CD4-positive, alpha-beta T cell treated with Interleukin-10 for 1 hour (primary cell): ENCODE measurements at places on chromosomes 1 and 21.

DNA sequence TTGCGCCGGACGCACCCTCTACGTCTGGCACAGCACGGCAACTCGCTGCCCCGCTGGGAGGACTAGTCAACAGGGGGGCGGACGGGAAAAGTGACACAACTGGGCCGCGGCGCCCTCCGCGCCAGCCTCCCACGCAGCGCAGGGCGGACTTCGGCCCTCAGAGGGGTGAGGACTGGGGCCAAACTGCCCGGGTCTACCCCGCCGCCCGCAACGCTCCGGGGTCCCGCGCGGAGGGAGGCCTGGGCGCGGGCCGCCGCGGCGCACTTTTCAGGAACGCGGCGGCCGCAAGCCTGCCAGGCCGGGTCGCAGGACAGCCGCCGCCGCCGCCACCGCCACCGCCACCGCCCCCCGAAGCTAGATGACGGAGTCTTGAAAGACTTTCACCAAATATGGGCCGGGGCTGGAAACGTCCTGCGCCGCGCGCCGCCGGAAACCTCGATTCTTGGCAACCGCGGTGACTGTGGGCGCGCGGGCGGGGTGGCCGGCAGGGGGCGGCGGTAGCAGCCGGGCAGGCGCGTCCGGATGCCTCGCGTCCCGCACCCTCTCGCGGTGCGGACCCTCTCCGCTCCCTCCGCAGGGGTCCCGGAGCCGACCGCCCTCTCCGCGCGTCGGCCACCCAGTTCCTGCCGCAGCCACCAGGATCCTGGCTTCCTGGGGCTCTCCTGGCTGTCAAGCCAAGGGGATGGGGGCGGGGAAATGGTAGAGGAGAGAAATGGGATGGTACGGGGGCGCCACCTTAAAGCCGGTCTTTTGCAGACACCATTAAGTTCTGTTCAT, 3.7 kb upstream of the CCN1 start:
- no peak for DNase-seq

- no peak for DNase-seq
Measured at GRCh38 chr1:94071391-94071790, 49.6 kb downstream of the ABCA4 start.

DNA sequence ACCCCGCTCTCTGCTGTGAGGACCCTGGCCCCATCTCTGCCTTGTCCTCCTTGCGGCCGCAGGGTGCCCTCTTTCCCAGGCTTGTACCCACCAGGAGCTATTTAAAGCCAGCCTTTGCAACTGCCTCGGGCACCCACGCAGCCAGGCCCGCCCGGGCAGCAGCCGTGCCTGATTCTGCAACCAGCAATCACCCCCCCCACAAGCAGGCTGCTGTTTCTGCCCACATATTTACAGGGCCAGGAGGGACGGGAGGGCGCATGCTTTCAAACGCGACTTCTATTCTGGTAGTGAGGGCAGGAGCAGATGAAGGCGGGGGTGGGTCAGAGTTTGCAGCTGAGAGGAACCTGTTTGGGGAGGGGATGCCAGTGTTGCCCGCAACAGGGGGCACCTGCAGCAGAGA, 13.6 kb downstream of the GABRD start:
- no peak for DNase-seq

DNA sequence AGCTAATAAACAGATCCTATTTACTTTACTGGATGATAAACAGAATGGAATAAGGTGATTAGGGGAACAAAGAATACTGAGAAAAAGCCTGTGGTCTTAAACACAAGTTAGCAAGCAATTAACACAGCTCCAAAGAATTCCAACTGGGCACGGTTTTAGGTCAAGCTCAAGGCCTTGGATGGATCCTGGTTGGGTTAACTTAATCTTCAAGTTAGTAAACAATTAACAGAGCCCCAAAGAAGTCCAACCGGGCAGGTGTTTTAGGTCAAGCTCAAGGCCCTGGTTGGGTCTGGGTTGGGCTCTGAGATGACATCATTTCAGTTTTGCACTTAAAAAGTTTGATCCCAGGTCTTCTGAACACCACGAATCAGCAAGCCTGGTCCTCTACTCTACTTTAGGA, 1086.3 kb upstream of the TMPRSS15 start:
- no peak for DNase-seq

GRCh38 chr1:94416901-94417727, 1.1 kb upstream of the ABCD3 start:
- no peak for DNase-seq
